Fibroblast of lung (primary cell): ENCODE measurements at places on chromosomes 3 and 15.
A peak's percentile ranks its signal among the peaks of the same experiment; 100 is the strongest.

- H3K27ac ChIP-seq, result no peak overlapping the region
- DNase-seq, result no peak
- H3K4me3 ChIP-seq, result no peak overlapping the region
- no peaks in the 10 kb centered on the region for H3K36me3 ChIP-seq
Measured at GRCh38 chr3:46586738-46587246, 20.7 kb upstream of the LRRC2 start.

- no peaks in the 10 kb centered on the region for H3K27me3 ChIP-seq
- DNase-seq, result peak; percentile 72
- no peaks in the 10 kb centered on the region for H3K4me1 ChIP-seq
- no peak overlapping the region for H3K4me3 ChIP-seq
- H3K27ac ChIP-seq, result no peak overlapping the region
- H3K36me3 ChIP-seq, result peaks cover 2% of the 10 kb centered on the region
Measured at GRCh38 chr15:32651229-32651837, 9.8 kb downstream of the SCG5 start.

- H3K36me3 ChIP-seq, result no peaks in the 10 kb centered on the region
- DNase-seq, result no peak
- H3K4me1 ChIP-seq, result no peaks in the 10 kb centered on the region
- H3K27me3 ChIP-seq, result peaks cover 5% of the 10 kb centered on the region
- no peak overlapping the region for H3K27ac ChIP-seq
- no peak overlapping the region for H3K4me3 ChIP-seq
Measured at GRCh38 chr3:126693921-126694320, 10.1 kb upstream of the CHCHD6 start.

- no peaks in the 10 kb centered on the region for H3K36me3 ChIP-seq
- H3K4me1 ChIP-seq, result peaks cover 9% of the 10 kb centered on the region
- H3K4me3 ChIP-seq, result no peak overlapping the region
- no peaks in the 10 kb centered on the region for H3K27me3 ChIP-seq
Measured at GRCh38 chr3:188855675-188856074, 316.1 kb upstream of the TPRG1 start.

DNA sequence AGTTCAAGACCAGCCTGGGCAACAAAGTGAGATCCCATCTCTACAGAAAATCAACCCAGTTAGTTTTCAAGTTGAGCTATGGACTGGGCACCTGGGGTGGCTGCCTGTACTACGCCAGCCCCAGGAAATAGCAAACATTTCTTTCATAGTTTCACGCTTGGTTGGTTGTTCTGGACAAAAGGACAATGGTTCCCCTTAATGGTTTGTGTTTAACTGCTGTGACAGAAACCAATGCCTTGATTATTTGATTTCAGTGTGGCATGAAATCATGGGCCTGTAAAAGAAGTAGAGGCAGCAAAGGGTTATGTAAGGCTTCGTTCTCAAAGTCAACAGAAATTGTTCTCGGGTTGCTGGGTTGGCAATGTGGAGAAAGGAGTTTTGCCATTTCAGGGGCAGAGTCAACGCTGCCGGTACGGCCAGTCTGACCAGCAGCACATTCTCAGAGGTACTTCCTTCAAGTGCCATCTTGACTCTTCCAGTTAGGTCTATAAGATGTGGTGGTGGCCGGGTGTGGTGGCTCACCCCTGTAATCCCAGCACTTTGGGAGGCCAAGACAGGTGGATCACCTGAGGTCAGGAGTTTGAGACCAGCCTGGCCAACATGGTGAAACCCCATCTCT is 12.7 kb downstream of the LCMT2 start:
- no peaks in the 10 kb centered on the region for H3K36me3 ChIP-seq
- no peaks in the 10 kb centered on the region for H3K4me1 ChIP-seq
- no peak overlapping the region for H3K4me3 ChIP-seq
- peaks cover 31% of the 10 kb centered on the region for H3K27me3 ChIP-seq

DNA sequence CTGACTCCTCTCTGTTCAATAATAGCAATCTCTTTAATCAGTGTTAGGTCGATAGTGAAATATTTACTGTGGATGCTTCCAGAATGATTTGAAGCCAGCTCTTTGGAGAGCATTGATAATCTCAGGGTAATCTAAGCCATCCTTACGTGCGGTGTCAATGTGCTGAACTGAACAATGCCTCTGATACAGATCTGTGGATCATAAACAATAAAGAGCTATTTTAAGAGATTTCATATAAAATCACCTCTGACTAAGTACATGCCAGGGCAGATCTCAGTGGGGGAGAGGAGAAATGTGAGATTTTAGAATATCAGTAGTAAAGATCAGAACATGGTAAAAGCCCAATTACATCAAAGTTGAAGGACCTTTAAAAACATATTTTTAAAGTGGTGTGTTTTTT is 319.3 kb upstream of the GBE1 start:
- no peak overlapping the region for H3K27ac ChIP-seq
- no peaks in the 10 kb centered on the region for H3K36me3 ChIP-seq
- H3K4me1 ChIP-seq, result no peaks in the 10 kb centered on the region
- H3K4me3 ChIP-seq, result no peak overlapping the region
- DNase-seq, result no peak

- DNase-seq, result no peak
- no peak overlapping the region for H3K27ac ChIP-seq
- H3K4me1 ChIP-seq, result no peaks in the 10 kb centered on the region
Measured at GRCh38 chr15:96553006-96553405, 222.5 kb downstream of the NR2F2 start.

DNA sequence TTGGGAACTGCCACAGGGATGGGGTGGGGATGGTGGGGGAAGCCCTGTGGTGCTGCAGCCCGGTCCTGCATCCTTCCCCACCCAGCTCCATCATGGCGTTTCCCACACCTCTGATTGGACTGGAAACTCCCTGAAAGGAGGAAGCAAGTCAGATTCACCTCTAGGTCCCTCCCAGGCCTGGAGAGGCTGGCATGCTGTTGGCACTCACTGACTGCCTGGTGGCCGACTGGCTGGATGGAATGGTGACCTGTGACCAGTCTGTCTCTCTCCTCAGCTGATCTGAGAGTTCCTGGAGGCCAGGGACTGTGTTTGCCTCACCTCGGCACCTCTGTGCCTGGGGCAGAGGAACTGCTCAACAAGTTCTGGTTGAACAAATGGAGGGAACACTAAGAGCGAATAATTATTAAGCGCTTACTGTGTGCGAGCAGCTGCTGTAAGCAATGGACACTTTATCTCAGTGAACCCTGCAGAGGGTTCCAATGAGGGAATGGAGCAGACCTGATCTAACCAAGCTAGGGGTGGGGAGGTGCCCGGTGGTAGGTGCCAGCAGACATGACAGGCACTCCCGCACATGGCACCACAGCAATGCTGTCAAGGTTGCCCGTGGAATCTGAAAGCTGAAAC is 3.5 kb upstream of the HHATL start:
- H3K4me1 ChIP-seq, result no peaks in the 10 kb centered on the region
- DNase-seq, result no peak
- H3K27ac ChIP-seq, result no peak overlapping the region
- no peak overlapping the region for H3K4me3 ChIP-seq
